Renal pelvis (tissue), 12 donors: ENCODE measurements at places on chromosomes 6 and 20.

- DNase-seq = no peak
Observed at GRCh38 chr6:17470938-17471327, 77.5 kb downstream of the CAP2 start.

- no peak for DNase-seq
Observed at GRCh38 chr6:125512621-125513020, 210.9 kb upstream of the HDDC2 start.

DNA sequence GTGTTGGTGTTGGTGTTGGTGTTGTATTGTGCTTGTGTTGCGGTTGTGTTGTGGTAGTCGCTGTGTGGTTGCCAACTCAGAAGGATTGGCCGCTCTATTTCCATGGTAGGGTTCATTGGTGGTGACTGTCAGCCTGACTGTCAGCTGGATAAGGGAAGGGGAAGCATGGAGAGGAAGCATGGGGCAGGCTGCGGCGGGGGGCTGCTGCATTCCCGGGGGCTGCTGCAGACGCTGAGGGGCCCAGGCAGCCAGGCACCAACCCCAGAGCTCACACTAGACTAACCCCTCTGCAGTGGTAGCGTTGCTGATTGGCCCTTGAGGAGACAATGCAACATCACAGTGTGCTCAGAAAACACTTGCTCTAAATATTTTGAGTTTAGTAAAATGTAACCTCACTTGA, 199.2 kb downstream of the SMOC2 start:
- no peak for DNase-seq

DNA sequence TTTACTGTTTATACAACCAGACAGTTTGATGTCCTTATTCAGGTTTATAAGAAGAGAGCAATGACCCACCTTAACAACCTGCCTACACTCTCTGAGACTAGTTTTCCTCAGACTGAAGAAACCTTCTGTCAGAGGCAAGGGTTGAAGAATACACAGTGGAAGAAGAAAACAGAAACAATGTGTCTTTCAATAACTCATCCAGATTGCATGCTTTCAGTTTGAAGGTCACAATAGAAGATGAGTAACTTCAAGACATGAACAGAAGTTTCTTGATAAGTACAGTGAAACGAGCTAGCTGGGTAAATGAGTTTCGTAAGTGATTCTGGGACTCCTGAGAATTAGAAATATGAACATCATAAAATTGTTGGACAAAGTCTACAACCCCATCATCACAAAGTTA, 141.7 kb downstream of the STXBP5 start:
- no peak for DNase-seq

DNA sequence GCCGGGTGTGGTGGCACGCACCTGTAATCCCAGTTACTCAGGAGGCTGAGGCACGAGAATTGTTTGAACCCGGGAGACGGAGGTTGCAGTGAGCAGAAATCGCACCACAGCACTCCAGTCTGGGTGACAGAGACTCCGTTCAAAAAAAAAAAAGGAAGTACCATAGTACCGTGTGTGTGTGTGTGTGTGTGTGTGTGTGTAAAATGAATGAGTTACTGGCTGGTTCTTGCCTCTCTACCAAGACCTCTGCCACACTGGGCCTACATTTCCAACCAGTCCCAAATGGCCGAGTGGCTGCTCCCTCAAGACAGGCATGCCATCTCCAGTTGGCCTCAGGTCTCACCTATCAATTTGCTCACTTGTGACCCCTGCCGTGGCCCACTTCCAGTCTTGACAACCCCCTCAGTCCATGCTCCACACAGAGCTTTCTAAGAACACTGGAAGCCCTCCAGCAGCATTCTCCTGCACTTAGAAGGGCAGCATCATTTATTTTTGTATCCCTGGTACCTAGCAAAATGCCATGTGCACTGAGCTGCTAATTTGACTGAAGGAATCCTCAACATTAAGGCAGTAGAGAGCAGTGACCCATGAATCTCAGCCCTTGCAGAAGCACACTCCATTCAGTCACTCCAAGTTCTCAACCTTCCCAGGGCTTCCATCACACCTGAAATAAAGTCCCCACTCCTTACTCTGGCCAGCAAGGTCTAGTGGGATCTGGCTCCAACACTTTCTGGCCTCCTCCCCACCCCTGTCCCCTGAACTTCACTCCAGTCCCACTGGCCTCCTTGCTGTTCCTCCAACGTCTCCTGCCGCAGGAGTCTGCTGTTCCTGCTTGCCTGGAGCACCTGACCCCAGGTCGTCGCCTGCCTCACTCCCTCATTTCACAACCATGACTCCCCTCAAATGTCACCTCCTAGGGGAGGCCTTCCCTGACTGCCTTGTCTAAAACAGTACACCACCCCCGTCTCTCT, 29.9 kb downstream of the COX4I2 start:
- no peak for DNase-seq

GRCh38 chr20:51424270-51425117, 118.0 kb downstream of the NFATC2 start:
- DNase-seq = no peak

DNA sequence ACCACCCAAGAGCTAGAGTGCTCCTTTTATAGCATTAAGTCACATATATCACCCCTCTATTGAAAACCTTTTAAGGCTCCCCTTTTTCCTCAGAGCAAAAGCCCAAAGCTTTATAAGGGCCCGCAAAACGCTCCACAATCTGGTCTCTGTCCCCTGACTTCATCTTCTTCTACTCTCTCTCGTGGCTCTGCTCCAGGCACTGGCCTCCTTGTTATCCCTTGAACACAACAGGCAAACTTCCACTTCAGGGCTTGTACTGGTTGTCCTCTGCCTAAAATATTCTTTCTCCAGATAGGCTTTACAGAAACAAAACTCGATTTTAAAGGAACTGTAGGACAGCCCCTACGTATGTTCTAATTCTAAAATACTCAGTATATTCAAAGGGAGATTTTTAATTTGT, 44.0 kb upstream of the SPDEF start:
- DNase-seq = no peak

- no peak for DNase-seq
Observed at GRCh38 chr20:34254979-34255378, 13.8 kb downstream of the ASIP start.

DNA sequence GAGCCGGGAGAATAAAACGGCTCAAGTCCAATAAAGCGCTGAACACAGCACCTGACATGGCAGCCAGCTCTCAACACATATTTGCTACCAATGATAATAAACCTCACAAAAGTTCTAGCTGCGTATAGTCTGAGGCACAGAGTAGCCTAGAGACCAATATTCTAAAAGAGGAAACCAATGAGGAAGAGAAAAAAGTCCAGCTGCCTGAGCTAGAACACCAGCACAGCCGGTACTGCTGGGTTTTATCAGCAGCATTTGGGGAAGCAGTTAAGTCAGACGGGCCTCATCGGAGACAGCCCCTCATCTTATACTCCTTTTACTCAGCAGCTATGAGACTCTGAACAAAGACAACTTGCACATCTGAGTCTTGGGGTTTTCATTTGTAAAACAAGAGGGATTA, 2.4 kb upstream of the RTF2 start:
- no peak for DNase-seq

DNA sequence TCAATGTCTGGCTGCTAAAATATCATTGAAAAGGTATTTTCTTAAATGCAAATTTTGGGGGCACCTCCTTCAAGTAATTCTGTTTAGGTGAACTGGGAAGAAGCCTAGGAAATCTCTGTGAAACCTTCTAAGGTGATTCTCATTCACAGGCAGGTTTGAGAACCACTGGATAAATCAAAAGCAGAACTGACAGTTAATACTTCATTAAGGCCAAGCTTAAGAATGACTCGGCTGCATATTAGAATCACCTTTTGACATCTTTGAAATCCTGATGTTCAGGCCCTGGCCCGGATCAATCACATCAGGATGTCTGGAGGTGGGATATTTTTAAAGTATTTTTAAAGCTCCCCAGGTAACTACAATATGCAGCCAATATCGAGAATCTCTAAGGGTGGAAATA, 50.6 kb downstream of the FKBP1C start:
- DNase-seq = no peak

DNA sequence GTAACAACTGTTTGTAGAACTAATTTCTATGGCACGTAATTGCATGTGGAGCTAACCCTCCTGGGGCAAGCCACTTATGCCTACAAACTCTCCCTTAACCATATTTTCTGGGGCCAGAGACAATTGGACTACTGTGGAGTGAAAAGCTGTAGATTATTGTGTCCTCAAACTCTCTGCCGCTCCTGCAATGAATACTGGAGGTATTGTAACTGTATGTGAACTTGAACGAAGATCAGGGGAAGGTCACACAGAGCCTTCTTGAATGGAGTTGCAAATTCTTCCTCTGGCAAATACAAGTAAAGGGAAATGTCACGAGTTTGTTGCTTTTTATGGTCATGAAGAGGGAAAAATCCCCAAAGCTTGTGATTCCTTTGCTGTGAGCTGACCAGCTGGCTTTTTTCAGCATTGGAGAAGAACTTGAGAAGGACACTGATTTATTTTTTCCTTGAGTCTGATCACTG, 18.2 kb downstream of the AKAP12 start:
- DNase-seq = peak; percentile 60

DNA sequence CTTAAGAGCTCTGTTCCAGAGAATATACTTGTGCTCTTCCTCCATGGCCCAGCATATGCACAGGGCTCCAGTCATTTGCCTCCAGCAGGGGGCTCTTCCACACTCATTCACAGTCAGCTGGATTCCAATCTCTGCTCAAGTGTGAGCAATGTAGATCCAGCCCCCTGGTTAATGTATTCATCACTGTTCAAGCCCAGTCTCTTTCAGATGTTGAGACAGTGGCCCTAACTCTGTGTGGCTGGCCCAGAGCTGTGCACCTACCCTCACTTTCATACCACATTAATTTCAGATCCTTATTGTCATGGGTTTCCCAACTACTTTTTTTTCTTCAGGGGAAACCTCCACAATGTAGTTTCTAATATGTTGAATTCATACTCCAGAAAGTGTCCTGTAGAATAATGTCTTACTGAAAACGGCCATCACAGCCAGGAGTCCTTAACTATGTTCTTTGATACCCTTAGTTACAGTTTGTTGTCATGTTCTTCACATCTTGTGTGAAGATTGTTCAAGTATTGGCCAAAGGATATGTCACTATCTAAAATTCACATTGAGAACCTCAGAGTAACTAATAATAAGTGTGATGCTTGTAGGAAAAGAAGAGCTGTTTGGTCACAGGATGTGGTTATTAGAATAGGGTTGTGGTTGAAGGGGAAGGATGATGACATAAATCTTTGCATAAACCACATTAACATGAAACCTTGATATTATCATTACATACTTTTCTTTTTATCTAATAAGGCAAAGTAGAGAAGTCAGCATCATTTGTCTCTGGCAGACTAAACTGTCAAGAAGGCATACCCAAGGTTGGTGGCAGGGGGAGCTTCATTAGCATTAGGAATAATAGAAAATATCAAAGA, 14.4 kb upstream of the HLA-DQA1 start:
- DNase-seq = peak; percentile 34

DNA sequence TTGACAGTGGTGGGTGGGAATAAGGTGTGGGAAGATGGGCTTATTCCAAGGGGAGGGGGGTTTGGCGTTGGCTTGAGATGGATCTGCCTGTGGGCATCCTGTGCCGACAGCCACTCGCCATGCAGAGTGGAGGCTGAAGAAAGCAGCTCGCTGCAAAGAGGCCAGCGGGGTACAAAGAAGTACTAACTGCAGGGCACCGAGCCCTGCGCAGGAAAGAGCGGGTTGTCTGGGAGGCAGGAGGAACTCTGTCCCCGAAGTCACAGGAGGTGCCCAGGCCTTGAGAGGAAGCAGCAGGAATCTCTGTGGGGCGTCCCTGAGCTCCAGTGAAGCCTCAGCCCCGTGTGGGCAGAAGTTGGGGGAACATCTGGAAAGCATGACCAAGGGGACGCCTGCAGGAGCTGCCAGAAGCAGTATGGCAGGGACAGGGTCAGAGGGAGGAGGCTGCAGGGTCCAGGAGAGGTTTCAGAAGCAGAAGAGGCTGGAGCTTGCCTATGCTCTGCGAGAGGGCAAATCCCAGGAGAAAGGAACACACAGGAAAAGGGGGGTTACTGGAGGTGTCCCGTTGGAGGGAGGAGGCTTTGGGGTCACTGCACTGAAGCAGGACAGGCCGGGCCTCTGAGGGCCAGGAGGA, 77.2 kb downstream of the THBS2 start:
- DNase-seq = no peak

- no peak for DNase-seq
Observed at GRCh38 chr6:117559299-117559698, 43.0 kb downstream of the GOPC start.

DNA sequence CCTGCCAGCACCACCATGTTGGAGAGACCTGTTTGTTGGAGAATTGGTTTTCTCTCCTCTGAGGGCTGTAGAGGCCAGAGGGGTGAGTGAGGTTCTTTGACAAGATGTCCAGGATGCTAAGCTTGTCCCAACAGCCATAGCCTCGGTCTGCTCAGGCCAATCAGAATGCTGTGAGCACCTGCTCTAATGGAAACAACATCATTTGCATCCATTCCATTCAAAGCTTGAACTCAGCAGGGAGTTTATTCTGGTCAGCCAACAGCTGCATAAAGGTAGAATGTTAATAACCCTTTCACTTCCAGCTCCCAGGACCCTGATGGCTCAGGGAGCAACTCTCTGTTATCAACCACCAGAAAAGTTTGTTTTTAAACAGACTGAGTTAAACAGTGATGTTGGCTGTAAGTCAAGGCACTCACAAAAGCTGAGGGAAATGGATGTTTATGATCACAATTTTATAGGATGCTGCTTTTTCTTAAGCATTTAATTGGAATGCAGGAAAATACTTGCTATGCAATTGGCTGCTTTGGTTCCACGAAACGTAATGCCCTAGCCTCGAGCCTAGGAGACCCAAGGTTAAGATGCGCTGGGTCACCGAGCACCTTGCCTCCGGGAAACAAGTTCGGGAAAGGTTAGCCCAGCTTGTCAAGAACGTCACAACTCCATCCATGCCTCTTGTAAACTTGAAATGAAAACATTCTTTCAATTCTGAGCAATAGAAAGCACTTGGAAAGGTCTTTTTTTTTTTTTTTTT, 155.2 kb downstream of the NFATC2 start:
- no peak for DNase-seq

- DNase-seq = no peak
Observed at GRCh38 chr6:170372380-170373325, 66.1 kb downstream of the FAM120B start.

DNA sequence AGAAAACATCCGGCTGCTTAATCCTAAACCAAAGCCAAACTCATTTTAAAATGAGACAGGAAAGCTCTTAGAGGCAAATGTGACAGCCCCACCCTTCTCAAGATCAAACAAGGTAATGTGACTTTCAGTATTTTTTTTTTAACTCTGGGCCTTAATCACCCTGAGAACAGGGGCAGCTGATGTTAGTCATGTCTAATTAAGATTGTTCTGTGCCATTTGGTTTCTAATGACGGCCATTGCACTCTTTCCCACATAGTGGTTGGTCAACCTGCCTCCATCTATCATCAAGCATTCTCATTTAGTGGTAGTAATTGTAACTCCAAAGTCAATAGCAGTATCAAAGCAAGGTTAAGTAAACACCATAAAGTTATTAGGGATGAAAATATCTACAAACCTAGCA, 191.6 kb upstream of the EXOC2 start:
- DNase-seq = no peak

GRCh38 chr6:150531957-150532356, 67.7 kb upstream of the PLEKHG1 start:
- no peak for DNase-seq

DNA sequence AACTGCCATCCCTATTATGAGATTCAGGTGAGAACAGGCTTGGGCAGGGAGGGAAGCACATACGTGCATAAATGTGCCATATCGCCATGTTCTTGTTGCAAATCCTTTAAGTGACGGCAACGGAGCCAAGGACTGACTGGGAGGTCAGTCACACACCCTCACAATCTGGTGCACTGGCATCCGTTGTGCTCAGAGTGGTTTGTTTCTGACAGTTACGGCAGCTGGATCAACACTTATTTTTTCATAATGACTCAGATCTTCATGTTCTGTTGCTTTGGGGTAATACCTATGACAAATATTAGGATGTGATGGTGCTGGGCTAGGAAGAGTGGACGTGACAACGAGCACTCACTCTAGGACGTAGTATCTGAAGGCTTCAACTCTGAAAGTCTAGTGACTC, 56.2 kb upstream of the PREP start:
- no peak for DNase-seq
